ENCODE measurements at places on chromosomes 2 and 18. TPM values are rescaled to one million over a fixed set of nuclear protein-coding genes. Genes with fewer than 3 reads are reported as not detected.

The TRIM43 gene
- total RNA-seq = not detected

The ARHGAP25 gene
- 109 TPM for total RNA-seq

The LHCGR gene
- not detected for total RNA-seq

The IL36RN gene
- not detected for total RNA-seq

The PRKCE gene
- 20.5 TPM for total RNA-seq

The DUSP11 gene
- total RNA-seq = 28.8 TPM

The BOLL gene
- not detected for total RNA-seq

The CRYGD gene
- total RNA-seq = not detected

The CYBRD1 gene
- total RNA-seq = 0.89 TPM

The NYAP2 gene
- not detected for total RNA-seq

The SLC30A3 gene
- total RNA-seq = 0.34 TPM

The CFAP65 gene
- total RNA-seq = not detected

The MCEE gene
- 17.6 TPM for total RNA-seq

The BMPR2 gene
- total RNA-seq = 14.6 TPM

The CXCR1 gene
- 0.14 TPM for total RNA-seq

The GAREM1 gene
- total RNA-seq = 0.06 TPM

The FOXD4L1 gene
- total RNA-seq = 0.14 TPM

The ALLC gene
- total RNA-seq = not detected

The DSC1 gene
- total RNA-seq = 0.61 TPM

The CELF4 gene
- not detected for total RNA-seq

The GGCX gene
- total RNA-seq = 26.8 TPM

The ORC4 gene
- total RNA-seq = 40.0 TPM

The NAT8 gene
- total RNA-seq = not detected

The SKA1 gene
- total RNA-seq = 27.8 TPM

The SLC66A2 gene
- total RNA-seq = 29.0 TPM

The ECEL1 gene
- not detected for total RNA-seq

The ANKRD30B gene
- not detected for total RNA-seq
